ENCODE measurements at places on chromosomes 1 and 21.

GRCh38 chr21:45074048-45074817 lies at the start of gene ADARB1:
Gene ADARB1, plus strand, starts transcription at chr21:45074580. Its CDS starts 97,077 bp downstream, at chr21:45171657.
- peak; percentile 60 for DNase-seq

- DNase-seq, result no peak
These were observed 5.3 kb upstream of the MAP3K7CL start for GRCh38 chr21:29125191-29125590.

DNA sequence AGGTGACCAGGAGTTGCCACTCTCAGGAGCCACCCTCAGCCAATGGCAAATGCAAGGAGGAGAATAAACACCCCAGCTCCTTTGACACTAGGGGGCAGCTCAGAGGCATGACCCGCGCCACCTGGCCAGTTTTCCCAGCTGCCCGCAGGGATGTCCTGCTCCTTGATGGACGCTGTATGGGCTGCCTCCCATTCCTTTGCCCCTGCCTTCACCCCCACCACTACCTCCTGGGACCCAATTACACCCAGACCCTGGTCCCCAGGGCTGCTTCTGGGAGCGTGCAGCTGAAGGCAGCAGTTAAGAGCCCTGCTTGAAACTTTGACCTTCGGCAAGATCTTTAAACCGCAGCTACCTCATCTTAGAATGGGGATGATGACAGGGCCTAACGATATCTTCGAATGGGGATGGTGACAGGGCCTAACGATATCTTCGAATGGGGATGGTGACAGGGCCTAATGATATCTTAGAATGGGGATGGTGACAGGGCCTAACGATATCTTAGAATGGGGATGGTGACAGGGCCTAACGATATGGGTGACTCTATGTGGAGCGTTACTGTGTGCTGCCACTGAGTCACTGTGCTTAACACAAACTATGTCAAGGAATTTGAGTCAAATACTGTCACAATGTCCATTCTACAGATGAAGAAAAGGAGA lies 163.0 kb upstream of the KAZN start:
- DNase-seq, result no peak

GRCh38 chr1:235450886-235451483 lies 53.3 kb downstream of the B3GALNT2 start:
- no peak for DNase-seq

- no peak for DNase-seq
These were observed 16.6 kb downstream of the C21orf91 start for GRCh38 chr21:17802572-17802971.

- DNase-seq, result no peak
These were observed 20.9 kb downstream of the FGGY start for GRCh38 chr1:59317780-59318179.

DNA sequence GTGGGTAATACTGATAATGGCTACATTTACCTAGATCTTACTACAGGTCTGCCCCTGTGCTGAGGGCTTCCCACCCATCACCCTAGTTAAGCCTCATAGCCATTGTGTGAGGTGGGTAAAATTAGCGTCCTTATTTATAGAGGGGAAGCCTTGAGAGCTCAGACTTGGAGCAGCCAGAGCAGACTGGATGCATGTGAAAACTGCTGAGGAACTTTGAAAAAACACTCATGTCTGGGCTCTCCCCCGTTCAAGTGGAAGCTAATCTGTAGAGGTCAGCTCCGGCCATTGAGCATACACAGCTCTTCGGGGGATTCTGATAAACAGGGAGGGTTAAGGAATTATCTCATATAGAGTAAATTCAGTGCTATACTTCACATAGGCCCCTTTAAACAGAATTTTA lies 389.7 kb downstream of the RPS6KC1 start:
- DNase-seq, result no peak

GRCh38 chr1:117671781-117672501 lies 66.1 kb downstream of the TENT5C start:
- DNase-seq, result no peak

- no peak for DNase-seq
These were observed 608 bp downstream of the PEF1 start for GRCh38 chr1:31643976-31644559.

DNA sequence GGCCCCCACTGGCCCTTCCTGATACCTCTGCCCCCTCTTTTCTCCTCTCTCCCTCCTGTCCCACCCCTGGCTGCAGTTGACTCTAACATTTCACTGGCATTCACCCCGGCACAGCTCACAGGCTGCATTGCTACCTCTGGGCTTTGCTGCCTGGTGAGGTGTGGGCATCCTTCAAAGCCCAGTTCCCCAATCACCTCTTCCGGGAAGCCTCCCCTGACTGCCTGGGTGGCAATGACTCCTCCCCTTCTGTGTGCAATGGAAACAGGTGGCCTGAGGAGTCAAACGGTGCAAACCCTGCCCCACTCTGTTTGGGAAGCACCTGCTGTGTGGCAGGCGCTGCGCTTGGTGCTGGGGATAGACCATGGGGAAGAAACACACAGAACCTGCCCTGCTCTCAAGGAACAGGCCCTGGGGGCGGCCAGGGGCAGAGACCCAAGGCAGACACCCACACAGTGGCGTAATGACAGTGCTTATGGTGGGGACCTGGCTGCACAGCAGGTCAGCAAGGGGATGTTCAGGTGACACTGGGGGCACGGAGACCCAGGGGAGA lies 39.3 kb upstream of the POFUT2 start:
- DNase-seq, result no peak

- DNase-seq, result no peak
These were observed 13.0 kb upstream of the PARP1 start for GRCh38 chr1:226420897-226421296.

DNA sequence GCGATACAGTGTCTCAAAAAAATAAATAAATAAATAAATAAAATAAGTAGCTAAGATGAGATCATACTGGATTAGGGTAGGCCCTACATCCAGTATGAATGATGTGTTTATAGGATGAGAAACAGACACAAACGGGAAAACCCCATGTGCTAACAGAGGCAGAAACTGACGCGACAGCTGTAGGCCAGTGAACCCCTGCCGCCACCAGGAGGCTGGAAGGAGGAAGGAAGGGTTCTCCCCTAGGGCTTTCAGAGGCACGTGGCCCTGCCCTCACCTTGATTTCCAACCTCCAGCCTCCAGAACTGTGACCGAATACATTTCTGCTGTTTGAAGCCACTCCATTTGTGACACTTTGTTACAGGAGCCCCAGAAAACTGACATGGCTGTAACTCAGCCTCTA lies 38.5 kb downstream of the CHD5 start:
- DNase-seq, result no peak

- no peak for DNase-seq
These were observed 12.7 kb downstream of the NFASC start for GRCh38 chr1:204883405-204883804.

GRCh38 chr1:169741666-169742394 lies 8.0 kb upstream of the SELE start:
- no peak for DNase-seq

GRCh38 chr21:16418642-16419041 lies 688.9 kb downstream of the USP25 start:
- no peak for DNase-seq

DNA sequence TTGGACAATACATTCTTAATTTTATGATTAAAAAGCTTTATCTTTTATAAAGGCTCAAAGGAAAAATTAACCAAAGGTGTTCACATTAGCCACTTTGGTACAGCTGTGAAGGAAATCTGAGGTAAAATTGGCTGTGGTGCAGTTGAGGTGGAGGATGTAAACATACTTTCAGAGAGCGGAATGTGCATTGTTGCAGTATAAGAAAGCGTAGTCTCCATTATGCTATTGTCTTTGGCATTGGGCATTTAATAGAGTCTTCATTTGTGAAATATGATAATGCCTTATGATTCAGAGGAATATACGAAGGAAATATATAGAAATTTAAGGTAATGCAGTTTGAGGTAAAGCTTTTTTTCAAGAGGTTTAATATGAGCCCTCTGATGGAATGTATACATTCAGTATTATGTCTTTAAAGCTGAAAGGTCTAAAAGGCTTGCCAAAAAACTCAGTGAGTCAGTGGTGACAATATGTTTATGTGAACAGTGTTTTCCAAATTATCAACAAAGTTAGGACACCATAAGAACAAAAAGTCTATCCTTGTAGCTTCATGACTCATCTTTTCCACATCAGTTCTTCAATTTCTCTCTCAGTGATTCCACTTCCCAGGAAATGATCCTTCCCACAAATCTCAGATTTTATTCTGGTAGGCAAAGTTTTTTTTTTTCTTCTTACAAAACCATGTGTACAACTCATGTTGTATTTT lies 26.9 kb upstream of the DDR2 start:
- DNase-seq, result no peak

- DNase-seq, result no peak
These were observed 20.6 kb downstream of the NCAM2 start for GRCh38 chr21:21018821-21019220.

DNA sequence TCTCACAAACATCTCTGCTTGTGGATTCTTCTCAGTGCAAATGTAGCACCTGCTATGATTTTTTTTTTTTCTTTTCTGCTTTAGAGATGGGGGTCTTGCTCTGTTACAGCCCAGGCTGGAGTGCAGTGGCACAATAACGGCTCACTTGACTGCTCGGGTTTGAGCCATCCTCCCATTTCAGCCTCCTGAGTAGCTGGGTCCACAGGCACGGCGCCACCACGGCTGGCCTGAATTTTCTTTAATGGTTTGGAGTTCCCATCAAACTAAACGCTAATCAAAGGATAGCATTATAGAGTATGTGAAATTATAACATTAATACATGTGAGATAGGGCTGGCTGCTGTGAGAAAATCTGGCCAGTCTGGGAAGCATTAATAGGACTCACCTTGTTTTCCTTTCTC lies 7.2 kb upstream of the PTGER3 start:
- DNase-seq, result no peak

DNA sequence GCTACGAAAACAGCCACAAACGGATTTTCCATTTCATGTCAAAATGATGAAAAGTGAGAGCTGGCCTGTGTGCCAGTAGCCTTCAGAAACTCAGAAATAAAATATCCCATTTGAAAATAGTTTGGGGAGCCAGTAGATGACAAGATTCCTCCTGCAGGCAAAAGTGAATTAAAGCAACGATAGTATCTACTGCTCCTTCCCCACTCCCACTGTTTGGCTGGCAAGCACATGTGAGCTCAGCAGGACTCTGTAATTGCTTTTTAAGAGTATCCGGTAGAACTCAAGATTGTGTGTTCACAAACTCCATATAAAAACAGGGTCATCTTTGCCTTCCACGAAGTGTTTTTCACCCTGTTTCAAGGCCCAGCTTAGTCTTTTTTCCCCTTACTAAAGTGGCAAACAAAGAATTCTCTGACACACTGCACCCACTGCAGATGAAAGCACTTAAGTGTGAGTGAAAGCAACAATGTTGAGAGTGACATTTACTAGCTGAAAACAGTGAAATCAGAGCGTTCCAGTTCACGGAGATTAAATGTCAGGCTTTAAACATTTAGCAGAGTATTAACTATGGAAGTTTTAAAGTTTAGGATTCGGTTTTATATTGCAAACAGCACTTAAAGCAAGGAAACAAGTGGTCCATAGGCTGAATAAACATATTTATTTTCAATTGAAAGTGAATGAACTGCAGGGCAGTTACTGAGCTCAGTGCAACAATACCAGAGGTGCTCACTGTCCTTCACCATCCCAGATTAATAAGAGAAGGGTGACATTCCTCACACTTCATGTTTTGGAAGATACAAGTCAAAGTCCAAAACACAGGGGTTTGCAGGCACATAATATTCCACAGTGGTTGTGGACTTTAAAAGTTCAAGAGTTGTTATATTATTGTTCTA lies 70.0 kb downstream of the ALG14 start:
- DNase-seq, result no peak

DNA sequence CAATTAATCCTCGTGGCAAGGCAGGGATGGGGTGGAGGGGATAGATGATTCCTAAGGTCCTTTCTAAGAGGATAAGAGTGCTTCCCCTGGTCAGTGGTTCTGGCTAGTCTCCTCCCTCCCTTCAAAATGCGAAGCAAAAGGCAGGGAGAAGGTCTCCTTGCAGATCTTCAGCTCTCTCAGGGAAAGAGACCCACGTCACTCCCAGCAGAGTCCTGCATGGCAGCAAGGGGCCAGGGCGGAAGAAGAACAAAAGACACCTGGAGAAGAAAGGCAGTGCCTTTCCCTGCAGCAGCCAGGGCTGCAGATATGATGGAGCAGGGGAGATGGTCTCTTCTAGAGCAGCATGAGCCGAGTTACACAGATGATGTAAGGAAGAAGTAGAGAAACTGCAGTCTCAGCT lies 29.6 kb upstream of the SLAMF9 start:
- DNase-seq, result no peak

GRCh38 chr1:238652346-238652968 lies 733.9 kb upstream of the CHRM3 start:
- no peak for DNase-seq

DNA sequence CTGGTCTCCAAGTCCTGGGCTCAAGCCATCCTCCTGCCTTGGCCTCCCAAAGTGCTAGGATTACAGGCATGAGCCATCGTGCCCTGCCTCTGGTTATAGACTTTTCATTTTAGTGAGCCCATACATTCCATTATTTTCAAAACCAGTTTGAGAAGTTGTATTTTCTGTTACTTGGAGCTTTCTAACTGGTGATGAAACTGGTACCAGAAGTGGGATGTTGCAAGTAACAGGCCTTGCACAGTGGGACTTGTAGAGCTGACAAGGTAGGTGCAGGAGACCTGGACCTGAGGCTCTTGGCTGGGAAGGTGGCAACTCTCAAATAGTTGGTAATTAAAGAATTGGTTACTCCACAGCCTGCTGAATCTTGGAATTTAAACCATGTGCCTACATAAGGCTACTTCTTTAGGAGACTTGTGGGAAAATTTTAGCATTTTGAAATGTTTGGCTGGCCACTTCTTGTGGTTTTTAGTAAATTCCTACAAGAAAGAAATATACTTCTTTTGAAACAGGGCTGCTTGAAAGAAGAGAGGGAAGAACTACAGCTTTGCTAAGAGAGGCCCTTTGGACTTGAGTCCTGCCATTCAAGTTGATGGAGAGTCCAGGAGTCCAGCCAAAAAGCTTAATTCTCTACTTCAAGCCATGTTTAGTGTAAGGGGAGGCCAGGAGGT lies 9.8 kb upstream of the ALPL start:
- DNase-seq, result no peak

- no peak for DNase-seq
These were observed 158.1 kb downstream of the ZP4 start for GRCh38 chr1:237732657-237733056.

GRCh38 chr1:114756009-114756892 lies 1.5 kb downstream of the CSDE1 start:
- no peak for DNase-seq
